Activated naive CD4-positive, alpha-beta T cell treated with anti-CD3 and anti-CD28 coated beads for 36 hours (primary cell): ENCODE measurements at places on chromosomes 13 and 19. TPM values are rescaled to one million over a fixed set of nuclear protein-coding genes. Genes with fewer than 3 reads are reported as not detected.

The CEACAM8 gene
- not detected for total RNA-seq

The ZNF329 gene
- 4.8 TPM for total RNA-seq

GRCh38 chr19:2982561-2982960, 5.2 kb downstream of the TLE6 start:
- no peak for DNase-seq

DNA sequence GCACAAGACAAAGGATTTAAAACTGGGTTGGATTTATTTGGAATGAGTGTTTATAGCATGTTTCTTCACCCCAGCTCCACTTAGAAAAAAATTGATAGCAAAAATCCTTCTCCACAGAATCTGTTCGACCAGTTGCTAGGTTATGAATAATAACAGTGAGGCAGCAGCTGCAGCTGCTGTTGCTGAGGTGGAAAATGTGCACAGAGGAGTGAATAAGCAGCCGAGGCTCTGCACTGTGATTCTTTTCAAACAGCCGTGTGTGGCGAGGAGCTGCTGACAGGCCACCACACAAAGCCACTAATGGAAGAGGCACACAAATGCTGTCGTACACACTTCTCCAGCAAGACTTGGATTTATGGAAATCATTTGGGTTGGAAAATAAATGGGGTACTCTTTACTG, 6.4 kb upstream of the RASL11A start:
- no peak for DNase-seq

DNA sequence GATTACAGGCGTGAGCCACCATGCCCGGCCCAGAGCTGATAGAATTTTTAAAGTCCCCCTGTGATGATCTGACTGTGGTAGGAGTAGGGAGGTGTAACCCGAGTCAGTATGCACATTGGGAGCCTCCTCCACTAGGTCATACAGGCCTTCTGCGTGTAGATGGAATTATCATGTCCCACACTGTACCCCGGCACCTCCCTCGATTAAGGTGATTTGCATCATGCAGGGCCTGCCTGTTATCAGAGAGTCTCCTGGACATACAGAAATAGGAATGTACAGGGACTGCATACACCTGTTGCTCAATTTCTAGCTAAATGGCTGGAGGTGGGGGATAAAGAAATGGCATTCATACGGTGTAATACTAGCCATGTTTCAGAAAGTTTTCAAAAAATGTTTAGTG, 922 bp upstream of the ERVK3-1 start:
- DNase-seq: no peak

DNA sequence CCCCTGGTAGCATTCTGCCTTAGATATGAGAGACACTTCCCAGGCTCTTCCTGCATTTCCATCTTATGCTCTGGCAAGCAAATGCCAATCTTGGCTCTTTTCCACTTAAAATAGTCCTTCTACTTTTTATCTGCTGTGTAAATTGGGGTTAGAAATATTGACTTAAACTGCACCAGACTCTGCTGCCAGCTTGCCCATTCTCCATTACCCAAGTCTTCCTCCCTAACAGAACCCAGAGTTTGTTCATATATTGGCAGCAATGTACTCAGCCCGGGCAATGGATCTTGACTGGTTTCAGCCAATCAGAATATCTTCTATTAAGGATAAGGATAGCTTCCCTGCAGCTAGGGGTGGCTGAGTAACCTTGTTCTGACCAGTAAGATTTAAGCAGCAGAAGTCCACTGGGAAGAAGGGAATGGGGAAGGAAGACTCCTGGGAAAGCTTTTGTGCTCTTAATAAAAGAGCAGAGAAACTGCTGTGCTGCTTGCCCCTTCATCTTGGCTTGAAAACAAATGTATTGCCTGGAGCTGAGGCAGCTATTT, 177.1 kb downstream of the KCNRG start:
- no peak for DNase-seq

- DNase-seq: no peak
These were observed 4.7 kb upstream of the CYP2A13 start for GRCh38 chr19:41083516-41083915.

GRCh38 chr13:40429706-40430545, 236.5 kb downstream of the FOXO1 start:
- DNase-seq: no peak

DNA sequence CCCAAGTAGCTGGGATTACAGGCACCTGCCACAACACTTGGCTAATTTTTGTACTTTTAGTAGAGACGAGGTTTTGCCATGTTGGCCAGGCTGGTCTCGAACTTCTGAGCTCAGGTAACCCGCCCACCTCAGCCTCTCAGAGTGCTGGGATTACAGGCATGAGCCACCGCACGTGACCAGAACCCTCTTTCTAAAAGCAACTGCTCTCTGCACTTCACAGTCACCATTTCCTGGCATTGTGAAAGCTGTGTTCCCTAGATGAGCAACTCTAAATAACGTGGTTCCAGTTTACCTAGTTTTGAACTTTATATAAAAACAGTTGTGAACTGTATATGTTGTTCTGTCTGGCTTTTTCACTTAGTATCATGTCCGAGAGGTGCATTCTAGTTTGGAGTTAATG, 152.9 kb downstream of the SIPA1L3 start:
- peak; percentile 84 for DNase-seq

The CRLF1 gene
- total RNA-seq: not detected

- DNase-seq: no peak
These were observed 315.9 kb downstream of the ATP8A2 start for GRCh38 chr13:25687471-25688225.

The CEACAM1 gene
- total RNA-seq: 3.6 TPM

The PSG1 gene
- not detected for total RNA-seq

GRCh38 chr13:111506125-111506524, 185.7 kb downstream of the TEX29 start:
- no peak for DNase-seq

DNA sequence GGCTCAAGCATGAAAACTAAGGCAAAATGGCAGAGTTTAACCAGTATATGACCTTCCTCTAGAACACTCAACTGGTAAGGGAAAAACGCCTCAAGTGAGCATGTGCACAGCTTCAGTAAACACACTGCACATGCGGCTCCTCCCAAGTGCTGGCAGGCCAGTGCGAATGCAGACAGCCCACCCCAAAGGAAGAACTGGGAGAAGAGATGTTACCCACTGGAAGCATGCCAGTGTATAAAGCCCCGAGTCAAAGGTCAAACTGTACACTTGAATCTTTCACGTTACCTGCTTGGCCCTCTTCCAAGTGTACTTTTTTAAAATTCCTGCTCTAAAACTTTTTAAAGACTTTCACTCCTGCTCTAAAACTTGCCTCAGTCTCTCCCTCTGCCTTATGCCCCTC, 19.2 kb upstream of the RCBTB1 start:
- DNase-seq: no peak

DNA sequence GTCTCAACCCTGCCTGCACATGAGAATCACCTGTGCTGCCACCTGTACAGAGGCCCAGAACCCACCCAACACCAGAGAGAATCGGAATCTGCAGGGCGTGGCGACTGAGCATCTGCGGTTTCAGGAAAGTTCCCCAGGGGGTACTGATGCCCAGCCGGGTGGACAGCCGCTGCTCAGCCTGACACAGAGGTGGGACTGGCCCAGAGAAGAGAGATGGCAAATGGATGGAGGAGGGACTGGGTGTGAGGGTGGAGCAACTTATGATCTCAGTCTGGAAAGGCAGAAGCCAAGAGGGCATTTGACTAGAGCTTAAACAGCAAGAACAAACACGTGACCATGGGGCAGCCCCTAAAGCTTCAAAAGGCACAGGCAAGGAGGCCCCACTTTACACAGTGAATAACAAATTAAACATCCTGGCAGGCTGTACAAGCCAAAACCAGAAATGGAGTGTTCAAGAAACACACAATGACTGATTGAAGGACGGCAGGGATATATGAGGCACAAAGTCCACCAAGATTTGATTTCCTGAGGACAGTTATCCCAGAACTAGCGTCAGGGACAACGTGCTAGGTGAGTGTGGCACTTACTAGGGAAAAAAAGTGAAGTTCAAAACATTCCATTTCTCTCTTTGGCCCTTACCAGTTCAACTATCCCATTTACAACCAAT, 3.1 kb downstream of the RANBP3 start:
- peak; percentile 90 for DNase-seq

DNA sequence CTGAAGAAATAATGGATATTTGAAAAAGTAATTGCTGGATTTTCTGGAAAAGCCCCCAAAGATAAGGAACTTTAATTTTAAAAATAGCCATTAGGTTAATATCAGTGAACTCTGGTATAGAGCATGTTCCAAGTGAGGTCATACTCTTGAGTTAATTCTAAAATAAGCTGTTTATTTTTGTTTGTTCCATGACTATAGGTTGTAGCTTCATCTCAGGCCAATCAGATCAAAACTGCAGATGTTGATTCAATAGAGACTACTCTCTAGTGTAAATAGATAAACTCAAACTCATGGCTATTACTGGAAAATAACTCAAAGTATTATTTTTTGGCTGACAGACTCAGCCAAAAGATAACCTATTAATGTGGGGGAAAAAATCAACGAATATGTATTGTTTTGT, 815.1 kb downstream of the DIAPH3 start:
- DNase-seq: no peak

The RXFP2 gene
- total RNA-seq: not detected

The PRSS57 gene
- total RNA-seq: not detected

The ARHGAP33 gene
- 61.6 TPM for total RNA-seq

GRCh38 chr19:2385053-2385721, 25.1 kb downstream of the TMPRSS9 start:
- no peak for DNase-seq

The LENG9 gene
- 7.1 TPM for total RNA-seq

The ZNF728 gene
- total RNA-seq: not detected

DNA sequence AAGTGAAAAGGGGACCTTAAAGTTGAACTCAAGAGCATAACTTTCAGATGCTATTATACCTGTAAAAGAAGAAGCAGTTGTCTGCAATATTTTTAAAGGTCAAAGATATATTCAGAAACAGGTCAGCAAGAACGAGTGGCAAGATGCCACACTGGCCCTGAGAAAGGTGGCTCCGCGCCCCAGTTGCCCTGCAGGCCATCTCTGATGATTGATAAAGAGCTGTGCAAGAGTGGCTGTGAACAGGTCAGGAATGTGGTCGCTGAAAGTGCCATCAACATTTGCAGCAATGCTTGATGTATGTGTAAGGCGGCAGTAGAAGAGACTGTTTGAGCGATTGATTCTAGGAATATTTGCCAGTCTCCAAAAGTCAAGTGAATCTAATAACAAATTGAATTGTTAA, 664.2 kb upstream of the SLC10A2 start:
- no peak for DNase-seq

GRCh38 chr19:45255611-45256157, 4.6 kb downstream of the MARK4 start:
- DNase-seq: no peak

The C19orf33 gene
- total RNA-seq: not detected

The TPT1 gene
- total RNA-seq: 3,631 TPM

The HSPB6 gene
- total RNA-seq: 0.55 TPM

The ZNF888 gene
- 4.3 TPM for total RNA-seq

The CLDND2 gene
- 0.72 TPM for total RNA-seq

The CYP2S1 gene
- 1.9 TPM for total RNA-seq

GRCh38 chr13:21458451-21458812, 671 bp downstream of the ZDHHC20 start:
- peak; percentile 70 for DNase-seq

GRCh38 chr13:29934531-29935308, 84.3 kb upstream of the UBL3 start:
- peak; percentile 64 for DNase-seq

DNA sequence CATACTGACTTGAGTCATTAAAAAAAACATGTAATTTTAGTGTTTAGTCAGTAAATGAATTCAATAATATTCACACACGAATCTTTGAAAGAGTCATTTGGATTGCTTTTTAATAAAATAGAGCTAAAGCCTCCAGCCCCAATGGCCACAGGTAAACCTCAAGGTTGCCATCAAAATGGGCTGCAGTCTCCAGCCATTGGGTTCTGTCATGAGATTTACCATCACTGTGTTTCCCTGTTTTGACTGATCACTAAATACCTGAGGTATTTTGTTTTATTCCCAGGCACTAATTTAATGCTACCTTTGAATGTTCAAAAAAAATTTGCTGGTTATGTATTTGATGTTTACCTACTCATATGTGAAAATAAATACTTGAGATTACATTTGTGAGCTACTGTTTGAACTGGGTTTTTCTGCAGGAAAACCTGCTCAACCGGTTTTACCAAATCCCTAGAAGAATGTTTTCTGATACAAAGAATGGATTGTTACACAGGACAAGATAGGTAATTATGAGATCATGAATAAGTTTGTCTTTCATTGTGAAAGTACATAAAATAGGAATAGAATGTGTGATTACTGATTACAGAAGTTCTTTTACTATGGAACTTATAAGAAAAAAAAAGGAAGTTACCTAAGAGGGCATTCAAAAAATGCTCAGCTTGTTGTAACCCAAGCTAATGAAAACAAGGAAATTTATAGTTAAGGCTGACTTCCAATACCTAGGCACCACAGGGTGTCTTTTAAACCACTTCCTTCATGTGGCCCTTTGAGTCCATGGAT, 391.3 kb downstream of the EFNB2 start:
- DNase-seq: no peak

The SPTBN4 gene
- total RNA-seq: 1.1 TPM

The SOX1 gene
- total RNA-seq: not detected

DNA sequence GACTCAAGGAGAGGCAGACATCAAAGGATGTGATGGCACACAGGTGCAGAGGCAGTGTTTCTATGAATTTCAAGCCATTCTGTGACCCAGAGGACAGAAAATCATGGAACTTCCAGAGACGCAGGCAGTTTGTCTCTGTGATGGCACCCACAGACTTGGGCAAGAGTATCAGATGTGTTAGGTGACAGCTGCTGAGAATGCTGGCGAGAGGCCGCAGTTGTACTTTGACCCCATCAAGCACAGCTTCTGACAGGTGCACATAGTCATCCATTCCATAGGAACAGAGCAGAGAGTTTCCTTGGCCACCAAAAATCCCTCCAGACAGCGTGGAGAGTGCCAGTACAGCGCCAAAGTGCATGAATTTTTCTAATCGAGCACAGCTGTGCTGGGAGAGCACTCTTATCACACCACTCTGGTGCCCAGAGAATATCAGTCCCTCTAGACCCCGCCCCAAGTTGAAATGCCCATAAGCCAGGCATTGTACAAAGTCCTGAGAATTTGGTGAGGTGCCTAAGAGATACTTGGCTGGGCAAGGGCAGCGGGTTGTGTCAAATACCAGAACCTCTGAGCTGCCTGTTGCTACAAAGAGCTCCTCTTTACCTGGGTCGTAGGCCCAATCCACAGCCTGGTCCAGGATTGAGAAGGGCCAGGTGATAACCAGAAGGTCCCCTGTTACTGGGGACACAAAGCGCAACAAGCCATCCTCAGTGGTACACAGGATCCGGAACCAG, 12.4 kb downstream of the WDR87 start:
- DNase-seq: no peak

GRCh38 chr19:18393836-18394235, 3.6 kb downstream of the LRRC25 start:
- DNase-seq: no peak

DNA sequence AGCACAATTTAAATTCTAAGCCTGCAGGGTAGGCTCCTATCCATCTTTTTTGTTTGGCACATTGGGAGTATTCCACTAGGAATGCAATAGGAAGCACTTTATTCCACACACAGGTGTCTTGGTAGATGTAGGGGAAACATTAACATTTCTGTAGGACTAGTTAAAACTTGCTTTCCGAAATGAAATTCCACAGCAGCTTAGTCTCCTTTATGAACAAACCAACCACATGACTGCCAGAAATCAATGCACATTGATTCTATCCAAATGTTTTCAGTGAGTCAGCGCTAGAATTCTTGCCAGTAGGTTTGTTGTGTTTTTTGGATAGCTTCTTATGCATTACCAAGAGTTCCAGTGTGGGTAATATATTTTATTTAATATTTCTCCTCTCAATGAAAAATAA, 207.9 kb upstream of the CSNK1A1L start:
- no peak for DNase-seq

The ZNF90 gene
- total RNA-seq: 17.6 TPM

- DNase-seq: no peak
These were observed 156.8 kb downstream of the RGCC start for GRCh38 chr13:41613984-41614661.
